ENCODE measurements at places on chromosomes 7 and 10.

GRCh38 chr10:14477408-14477710 is 146.6 kb upstream of the FRMD4A start:
- no peak for DNase-seq

GRCh38 chr7:130982160-130982638 is 248.2 kb upstream of the KLF14 start:
- no peak for DNase-seq

DNA sequence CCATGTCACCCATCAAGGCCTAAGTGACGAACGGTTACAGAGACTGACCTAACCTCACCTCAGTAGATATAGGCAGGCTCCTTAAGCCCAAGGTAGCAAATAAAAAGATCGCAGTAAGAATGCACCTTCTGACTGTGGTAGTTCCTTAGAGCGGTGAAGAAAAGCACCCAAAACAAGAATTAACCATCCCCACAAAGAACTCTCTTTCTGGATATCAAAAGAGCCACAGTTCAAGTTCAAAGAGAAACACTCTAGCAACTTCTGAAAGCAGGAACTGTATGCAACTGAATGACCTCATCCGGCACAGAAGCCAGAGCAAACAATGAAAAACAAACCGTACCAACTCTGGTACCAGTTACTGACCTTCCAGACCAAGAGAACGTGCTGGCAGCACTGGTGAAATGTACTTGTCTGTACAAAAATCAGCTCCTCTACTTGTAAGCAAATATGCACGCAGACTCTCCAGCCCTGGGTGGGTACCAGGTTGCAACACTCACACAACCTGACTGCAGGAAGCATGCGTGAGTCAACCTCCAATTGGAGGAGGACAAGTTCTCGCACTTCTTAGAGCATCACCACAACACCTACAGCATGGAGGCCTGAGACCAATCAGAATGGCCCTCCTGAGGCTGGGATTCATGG is 202.7 kb downstream of the FAM107B start:
- peak; percentile 93 for DNase-seq

- DNase-seq: no peak
Observed at GRCh38 chr7:107076781-107077698, 32.5 kb downstream of the PRKAR2B start.

- no peak for DNase-seq
Observed at GRCh38 chr10:44411251-44411650, 26.4 kb upstream of the CXCL12 start.

- no peak for DNase-seq
Observed at GRCh38 chr7:2572101-2572842, 13.5 kb downstream of the IQCE start.

DNA sequence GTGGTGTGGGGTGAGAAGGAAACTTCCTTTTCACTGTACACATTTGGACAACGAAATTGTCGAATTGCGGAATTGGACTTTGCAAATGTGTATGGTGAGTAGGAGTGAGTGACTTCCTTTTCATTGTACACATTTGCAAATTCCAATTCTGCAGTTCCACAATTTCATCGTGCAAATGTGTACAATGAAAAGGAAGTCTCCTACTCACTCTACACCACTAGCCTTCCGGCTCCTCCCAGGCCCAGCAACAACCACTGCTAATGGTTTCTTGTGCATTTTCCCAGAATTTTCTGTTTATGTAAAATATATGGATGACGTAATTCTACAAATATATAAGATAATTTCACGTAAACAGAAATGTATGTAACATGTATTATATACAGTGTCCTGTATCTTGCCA is 118.5 kb downstream of the ARL4A start:
- no peak for DNase-seq

GRCh38 chr10:125551247-125551646 is 131.7 kb downstream of the TEX36 start:
- no peak for DNase-seq

DNA sequence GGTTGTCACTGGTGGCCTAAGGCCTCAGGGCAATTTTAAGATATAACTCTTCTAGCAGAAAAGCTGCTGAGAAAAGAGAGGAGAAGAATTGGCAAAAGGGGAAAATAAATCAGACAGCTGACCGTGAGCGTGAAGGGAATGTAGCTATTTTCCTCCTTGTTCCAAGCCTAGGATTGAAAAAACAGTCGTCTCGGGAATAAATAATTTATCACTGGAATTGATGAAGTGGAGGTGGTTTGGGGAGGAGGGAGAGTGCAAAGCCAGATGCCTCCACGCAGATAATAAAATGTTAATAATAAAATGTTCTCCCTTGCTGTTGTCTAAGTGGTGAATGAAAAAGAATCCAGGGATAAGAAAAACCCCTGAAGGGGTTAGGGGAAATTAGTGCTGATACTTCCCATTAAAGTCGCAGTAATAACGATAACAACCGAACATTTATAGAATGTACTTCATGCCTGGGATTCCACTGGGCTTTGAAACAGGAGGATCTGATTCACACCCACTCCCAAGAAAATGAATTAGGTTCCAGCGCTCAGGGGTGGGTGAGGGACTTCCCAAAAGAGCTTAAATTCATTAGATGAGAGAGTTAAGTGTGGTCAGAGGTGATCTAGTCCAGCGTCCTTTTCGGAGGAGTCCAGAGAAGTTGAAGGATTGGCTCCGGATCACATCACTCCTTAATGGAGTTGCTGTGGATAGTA is 27.3 kb downstream of the BAMBI start:
- DNase-seq: no peak

DNA sequence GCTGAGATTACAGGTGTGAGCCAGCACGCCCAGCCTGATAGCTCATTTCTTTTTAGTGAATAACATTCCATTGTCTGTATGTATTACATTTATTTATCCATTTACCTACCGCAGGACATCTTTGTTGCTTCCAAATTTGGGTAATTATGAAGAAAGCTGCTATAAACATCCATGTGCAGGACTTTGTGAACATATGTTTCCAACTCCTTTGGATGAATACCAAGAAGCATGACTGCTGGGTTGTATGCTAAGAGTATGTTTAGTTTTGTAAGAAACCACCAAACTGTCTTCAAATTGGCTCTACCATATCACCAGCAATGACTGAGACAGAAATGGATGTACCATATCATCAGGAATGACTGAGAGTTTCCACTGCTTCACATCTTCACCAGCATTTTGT is 200.2 kb upstream of the TMEM196 start:
- no peak for DNase-seq

- no peak for DNase-seq
Observed at GRCh38 chr7:158014976-158015375, 572.6 kb downstream of the PTPRN2 start.

- DNase-seq: no peak
Observed at GRCh38 chr7:17710312-17710711, 230.0 kb downstream of the SNX13 start.

DNA sequence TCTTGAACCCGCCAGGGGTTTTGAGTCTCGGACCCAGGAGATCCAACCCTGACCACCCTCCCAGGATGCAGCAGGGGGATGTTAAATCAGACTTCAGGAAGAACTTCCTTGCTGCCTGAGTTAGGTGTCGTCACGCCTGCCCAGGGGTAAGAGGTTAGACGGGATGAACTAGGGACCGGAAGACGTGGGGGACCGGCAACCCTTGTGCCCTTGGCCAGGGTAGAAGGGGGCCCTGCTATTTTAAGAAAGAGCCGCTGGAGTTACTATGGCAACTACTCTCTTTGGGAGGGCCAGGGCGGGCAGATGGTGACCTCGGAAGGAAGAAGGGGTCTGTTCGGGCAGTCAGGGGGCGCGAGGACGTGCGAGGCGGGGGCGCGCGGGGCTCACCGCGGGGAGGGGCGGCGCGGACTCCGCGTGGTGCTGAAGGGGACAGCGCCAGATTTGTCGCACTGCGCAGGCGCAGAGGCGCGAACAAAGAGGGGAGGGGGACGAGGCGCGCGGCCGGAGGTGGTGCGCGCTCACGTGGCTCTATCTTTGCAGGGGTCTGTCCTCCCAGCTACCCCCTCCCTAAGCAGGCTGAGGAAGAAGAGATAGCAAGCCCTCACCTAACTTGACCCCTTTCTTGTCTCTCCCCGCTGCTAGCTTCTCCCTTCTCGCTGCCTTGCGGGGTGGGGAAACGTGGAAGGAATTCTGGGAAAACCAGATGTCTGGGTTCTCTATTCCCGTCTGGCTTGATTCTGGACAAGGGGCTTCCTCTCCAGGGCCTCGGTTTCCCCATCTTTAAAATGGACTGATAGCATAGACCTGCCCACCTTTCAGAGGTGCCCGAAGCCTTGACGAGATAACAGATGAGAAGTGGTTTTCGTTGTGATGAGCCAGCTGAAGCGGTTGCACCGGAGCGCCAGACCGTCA is 940 bp upstream of the PSD start:
- no peak for DNase-seq

DNA sequence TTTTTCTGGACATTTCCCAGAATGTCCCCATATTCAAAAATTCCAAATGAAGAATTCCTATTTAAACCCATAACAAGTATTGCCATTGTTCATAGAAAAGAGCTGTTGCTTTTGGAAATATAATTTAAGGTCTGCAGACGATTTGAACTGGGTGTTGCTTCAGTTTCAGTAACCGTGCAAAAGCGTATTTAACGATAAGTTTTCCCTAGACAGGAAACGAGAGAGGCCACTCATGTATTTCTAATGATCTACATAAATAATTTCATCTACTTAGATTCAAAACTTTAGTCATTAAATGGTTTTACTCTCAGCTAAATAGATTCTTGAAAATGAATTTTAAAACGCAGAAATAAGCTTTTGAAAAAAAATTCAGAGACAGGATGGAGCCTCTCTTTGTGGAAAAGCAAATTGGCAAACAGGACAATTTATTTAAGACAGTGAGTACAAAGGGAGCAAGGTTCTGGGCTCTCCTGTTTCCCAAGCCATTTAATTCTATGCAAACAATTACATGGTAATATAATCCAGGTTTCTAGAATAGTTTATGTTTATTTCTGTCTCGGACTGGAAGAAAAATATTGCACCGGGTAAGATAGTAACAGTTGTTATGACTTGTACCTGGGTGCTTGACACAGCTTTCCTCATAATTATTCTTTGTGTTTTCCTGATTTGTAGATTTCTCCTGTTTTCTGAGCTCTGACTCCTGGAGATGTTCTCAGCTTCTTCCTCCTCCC is 263.0 kb downstream of the BAMBI start:
- no peak for DNase-seq

DNA sequence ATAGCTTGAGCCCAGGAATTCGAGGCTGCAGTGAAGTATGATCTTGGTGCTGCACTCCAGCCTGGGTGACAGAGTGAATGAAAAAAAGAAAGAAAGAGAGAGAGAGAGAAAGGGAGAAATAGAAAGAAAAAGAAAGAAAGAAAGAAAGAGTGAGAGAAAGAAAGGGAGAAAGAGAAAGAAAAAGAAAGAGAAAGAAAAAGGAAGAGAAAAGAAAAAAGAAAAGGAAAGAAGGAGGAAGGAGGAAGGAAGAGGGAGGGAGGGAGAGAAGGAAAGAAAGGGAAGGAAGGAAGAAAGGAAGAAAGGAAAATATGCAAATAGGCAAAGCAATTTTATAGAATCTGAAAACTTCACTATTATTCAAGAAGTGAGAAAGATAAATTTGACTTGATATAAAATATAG is 24.5 kb upstream of the JCAD start:
- no peak for DNase-seq

DNA sequence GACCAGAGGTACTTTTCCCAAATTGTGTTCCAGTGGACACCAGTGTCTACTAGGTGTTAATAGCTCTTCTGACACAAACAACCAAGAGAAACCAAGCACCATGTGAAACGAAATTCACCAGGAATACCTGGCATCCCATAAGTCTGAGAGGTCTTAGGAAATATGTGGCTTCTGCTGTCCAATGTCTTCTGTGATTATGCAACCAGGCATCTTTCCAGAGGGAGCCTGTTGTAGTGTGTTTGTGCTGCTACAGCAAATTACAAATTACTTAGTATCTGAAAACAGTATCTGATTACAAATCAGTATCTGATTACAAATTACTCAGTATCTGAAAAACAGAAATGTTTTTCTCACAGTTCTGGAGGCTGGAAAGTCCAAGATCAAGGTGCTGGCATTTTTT is 133.6 kb upstream of the NPVF start:
- no peak for DNase-seq

- DNase-seq: no peak
Observed at GRCh38 chr7:17773289-17773626, 167.0 kb downstream of the SNX13 start.

DNA sequence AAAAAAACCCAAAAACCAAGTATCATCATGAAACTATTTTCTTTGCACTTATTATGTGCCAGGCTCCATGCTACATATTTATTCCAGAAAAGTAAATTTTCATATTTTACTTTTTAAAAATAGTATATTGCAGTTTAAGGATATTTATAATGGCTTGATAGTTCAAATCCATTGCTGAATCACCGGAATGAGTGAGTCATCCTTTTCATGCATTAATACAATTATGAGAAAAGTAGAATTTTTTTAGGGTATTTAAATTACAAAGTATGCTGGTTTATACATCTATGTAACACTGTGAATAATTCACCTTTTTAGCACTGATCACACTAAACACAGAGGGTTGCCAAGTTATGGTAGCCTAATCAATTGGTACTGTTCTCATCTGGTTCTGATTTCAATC is 54.3 kb downstream of the SLC16A9 start:
- DNase-seq: no peak

DNA sequence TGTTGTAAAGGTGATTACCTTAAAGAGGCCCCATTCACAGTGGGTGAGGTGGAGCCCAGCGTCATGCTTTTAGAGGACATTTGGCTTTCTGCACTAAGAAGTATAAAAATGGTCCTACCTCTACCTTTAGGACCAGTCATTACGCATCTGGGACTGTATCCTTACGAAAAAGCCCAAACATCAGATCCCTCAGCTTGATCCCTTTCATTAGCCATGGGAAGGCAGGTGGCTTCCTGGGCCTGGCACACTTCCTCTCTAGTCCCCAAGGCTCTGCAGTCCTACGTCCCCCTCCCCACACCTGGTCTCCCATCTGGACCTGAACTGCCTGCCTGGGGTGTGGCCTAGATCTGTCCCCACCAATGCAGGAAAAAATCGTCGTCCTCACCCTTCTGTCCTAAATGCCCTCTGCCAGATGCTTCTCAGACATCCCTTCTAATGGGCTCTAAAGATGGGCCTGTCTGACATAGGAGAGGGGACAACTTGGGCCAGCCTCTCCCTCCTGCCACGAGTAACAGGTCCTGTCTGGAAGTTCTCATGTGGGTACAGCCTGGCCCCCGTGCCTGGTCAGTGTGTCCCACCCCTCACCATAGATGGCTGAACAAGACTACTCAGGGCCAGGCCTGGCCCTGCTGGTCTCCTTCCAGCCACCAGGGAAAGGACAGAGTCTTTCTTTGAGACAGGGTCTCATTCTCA is 11.8 kb upstream of the SLC18A3 start:
- DNase-seq: no peak

- DNase-seq: no peak
Observed at GRCh38 chr7:45061806-45062425, 26.9 kb downstream of the NACAD start.

DNA sequence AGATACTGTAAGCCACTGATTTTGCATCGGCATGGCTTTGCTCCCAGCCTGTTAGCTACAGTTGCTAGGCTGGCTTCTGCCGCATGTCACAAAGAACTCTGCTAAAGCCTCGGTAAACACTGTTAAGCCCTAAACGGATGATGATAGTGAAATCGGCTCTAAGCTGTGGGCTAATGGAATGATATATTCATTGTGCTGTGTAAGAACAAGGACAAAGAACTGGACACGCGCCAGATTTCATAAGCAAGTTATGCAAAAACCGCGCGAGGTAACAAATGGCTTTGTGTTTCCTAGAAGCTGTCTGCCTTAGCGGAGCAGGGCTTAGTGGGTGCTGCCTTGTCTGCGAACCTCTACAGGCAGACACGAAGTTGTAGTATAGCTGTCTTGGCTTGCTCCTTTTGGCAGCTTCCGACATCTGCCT is 331.3 kb upstream of the COBL start:
- DNase-seq: peak; percentile 68

- no peak for DNase-seq
Observed at GRCh38 chr10:121611393-121612159, 13.3 kb upstream of the FGFR2 start.
